ENCODE measurements at places on chromosomes 2 and 18.

DNA sequence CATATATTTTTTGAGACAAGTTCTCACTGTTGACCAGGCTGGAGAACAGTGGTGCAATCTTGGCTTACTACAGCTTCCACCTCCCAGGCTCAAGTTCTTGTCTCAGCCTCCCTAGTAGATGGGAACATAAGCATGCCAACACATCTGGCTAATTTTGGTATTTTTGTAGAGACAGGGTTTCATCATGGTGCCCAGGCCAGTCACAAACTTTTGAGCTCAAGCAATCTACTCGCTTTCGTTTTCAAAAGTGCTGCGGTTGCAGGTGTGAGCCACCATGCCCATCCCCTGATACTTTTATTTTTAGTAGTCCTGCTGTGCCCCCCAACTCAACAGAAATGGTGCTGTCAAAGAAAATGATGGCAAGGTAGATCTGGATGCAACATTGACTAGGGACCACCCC, 1127.3 kb downstream of the SUCLG1 start:
- no peak for DNase-seq

DNA sequence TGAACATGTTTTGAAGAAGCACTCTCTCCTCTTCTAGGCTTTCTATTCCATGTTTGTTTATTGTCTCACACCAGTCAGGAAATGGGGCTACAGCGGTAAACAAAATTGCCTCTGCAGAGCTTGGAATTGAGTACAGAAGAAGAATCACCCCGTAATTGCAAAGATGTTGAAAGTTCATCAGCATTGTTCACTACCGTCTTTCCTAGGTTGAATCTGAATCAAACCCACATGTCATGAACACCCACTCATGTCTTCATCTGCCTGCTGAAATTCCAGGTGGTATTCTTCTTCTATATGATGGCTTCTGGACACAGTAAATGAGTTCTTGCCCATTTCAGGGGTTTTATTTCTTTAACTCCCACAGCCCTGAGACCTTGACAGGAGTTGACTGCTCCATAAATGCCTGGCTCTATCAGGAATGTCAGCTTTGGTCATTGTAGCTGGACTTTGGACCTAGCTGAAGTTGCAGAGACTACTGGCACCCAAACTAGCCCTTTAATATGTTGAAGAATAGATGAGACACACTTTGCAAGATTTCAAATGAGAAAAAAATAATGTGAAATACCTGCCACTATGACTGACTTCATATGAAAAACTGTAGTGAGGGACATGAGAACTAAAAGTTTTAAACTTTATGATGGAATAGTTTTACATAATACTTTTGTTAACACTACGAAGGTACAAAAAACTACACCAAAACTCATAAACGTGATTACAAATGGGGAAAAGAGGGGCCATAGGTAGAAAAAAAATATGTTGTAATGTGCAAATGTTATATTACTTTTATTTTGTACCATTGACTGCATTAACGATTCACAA, 1235.3 kb upstream of the ZEB2 start:
- no peak for DNase-seq

DNA sequence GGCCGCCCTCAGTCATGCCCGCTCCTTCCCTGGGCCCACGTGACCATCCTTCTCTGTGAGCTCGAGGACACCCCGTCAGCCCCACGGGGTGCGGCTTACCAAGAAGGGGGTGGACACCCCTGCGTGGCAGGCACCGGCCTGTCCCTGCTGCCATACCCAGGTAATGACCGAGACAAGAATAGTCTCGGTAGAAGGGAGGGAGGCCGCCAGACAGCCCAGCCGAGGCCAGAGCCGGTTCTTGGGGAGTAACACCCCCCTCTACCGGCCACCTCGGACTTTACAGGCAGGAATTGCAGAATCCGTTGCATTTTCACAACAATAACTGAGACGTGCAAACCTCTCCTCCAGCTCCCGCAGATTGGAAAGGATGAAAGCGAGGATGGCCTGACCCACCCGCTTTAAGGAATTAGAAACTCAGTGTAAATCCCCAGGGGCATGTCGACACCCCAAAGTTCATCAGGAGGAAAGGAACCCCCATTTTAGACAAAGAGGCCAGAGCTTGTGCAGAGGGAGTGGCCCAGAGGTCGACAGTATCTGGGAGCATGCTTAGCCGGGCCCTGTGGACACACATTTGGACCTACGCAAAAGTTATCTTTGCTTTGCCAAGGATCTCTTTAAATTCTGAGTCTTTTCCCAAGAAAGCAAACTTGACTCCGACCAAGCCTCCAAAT, 60.1 kb upstream of the GLI2 start:
- no peak for DNase-seq

- no peak for DNase-seq
Observed at GRCh38 chr2:209988010-209988409, 14.4 kb upstream of the RPE start.

DNA sequence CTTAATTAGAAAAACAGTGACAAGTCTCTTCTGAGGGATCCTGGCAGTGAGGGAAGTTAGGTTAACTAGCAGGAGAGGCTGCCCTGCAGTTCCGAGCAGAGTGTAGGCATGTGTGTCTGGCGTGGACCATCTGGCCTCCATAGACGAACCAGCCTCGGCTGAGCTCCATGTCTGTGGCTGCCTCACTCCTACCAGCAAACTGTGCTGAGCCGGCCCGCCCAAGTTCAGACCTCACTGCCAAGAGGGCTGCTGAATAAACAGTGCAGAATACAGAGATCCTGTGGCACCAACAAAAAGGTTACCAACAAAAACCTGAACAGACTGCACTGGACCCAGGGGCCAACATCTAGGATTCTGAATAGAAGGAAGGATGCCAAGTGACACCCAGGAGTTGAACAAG, 27.3 kb downstream of the INO80C start:
- no peak for DNase-seq

DNA sequence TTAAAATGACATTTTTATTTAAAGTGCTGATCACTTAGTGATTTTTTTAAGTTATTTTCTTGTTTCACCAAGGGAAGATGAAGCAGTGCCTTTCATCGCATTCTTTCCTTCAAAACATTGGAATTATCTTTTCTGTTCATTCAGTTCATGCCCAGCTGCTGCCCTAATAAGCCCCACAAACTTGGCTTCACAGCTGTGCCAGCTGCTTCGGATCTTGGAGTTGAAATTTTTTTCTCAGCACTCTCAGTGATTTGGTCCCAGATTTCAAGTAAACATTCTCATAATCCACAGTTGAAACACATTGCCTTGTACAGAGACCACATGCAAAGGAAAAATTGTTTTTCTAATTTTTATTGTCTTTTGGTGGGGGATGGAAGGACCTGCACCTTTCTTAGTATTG, 353.3 kb upstream of the LRP1B start:
- DNase-seq = no peak

- no peak for DNase-seq
Observed at GRCh38 chr2:43388371-43388770, 162.0 kb upstream of the ZFP36L2 start.

GRCh38 chr18:47794725-47795433, 135.6 kb downstream of the SMAD2 start:
- DNase-seq = no peak

- DNase-seq = no peak
Observed at GRCh38 chr2:67057901-67058703, 339.0 kb upstream of the ETAA1 start.

DNA sequence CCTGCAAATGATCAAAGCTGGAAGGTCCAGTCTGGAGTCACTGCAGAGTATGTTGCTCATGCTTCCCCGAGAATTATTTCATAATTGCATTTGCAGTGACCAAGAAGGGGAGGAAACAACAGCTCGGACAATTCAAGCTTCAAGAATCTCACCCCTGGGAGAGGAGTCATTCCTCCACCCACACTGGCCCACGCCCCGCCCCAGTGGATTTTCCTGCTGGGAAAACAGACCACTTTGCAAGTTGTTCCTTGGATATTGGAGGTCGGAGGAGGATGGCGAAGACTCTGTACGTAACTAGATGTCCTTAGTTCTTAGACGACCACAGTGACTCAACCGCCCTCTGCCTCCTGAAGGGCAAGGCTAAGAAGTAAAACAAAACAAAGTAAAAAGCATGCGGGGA, 159.4 kb downstream of the TPO start:
- DNase-seq = no peak

- DNase-seq = no peak
Observed at GRCh38 chr18:9135912-9136314, 668 bp upstream of the ANKRD12 start.

GRCh38 chr18:62576845-62577512, 54.2 kb downstream of the ZCCHC2 start:
- no peak for DNase-seq

- no peak for DNase-seq
Observed at GRCh38 chr2:98731041-98731893, at the start of gene MGAT4A. Gene MGAT4A, minus strand, starts transcription at chr2:98731132. Its CDS starts 4,800 bp downstream, at chr2:98726332.

Data from brain pericyte (primary cell).